Lower lobe of right lung (tissue), 2 donors: ENCODE measurements at places on chromosomes 11 and 22. TPM values are rescaled to one million over a fixed set of nuclear protein-coding genes. Genes with fewer than 3 reads are reported as not detected.

GRCh38 chr11:74611369-74611861 is 19.0 kb downstream of the POLD3 start:
- DNase-seq = no peak

DNA sequence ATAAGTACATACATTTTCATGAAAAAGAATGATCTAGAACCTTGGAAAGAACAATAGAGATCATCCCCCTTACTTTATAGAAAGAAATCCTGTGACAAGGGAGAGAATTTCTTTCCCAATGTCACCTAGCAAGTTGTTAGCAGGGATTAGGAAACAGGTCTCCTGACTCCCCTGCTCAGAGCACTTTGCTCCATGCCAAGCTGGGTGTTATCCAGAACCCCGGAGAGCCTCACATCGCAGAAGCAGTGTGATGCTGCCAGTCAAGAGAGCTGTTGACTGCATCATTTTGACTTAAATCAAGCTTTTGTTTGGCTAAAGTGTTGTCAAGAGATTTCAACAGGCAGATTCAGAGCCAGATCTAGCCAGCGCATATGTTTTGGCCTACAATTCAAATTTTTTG is 3.6 kb upstream of the RRAS2 start:
- DNase-seq = no peak

DNA sequence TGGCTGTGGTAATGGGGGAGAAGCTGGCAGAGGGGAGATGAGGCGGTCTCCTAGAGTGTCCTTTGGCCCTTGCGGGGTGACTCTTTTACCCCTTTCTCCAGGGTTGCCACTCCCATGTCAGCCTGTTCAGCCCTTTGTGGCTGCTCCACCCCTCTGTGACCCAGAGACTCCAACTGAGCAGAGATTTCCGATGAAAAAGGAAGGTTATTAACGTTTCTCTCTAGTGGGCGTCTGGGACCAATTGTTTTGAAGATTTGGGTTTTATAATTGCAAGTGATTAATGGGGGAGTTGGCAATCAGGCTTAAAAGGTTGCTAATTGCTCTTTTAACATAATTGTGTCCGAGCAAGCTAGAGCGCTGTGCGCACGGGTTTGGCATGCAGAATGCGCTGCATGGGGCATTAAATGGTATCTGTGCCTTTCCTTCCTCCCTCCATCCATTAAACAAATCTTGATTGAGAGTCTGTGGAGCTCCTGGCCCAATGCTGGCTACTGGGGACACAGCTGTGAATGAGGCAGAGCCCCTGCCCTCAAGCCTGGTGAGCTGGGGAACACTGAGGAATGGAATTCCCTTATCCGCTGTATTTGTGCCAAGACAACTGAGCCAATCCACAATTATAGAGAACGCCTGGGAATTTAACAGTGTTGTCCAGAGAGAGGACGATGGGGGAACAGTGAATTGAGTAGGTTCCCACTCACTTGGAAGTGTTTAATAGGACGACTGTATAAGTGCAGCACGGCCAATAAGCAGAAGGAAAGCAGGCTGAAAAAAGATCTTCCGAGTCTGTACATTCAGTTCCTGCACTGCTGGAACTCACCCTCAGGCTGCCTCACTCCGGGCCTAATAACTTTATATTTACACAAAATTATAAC is 295.9 kb downstream of the MIAT start:
- no peak for DNase-seq

GRCh38 chr11:2518983-2519340 is 74.2 kb downstream of the KCNQ1 start:
- DNase-seq = peak; percentile 38

DNA sequence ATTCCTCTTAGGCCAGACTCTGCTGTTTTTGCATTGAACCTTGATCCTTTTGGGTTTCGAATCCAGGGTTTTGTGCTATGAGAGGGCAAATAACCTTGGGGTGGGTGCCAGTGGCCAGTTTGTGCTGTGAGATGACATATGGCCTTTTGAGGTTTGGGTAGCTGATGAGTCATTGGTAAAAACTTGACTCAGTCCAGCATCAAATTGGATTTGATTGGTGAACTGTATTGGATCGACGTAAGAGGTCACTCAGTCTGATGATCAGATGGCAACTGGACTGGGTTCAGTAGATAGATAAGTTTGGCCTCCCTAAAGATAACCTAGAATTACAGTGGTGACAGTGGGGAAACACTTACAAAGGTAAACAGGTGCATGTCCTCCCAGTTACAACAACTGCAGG is 41.0 kb upstream of the XKR3 start:
- no peak for DNase-seq

DNA sequence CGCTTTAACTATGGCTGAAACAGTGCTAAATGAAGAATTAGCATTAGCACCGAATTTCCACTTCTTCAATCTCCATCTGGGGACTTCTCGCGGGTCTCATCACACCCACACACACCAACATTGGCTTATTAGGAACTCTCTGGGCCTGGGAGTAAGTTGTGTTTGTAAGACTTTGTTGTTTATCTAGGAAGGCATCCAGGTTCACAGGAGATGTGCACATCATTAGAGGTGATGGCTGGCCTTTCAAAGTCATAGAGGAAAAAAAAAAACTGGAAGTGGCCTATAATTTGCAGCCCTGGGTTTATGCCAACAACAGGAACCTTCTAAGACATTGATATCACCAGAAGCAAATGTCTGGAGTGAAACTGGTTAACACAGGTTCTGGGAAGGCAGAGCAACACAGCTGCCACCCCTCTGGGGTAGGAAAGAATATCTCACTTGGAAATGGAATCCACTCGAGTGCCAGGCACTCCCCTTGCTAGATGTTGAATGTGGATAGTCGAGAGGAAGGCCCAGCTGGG is 84.5 kb downstream of the TRAF6 start:
- DNase-seq = no peak

GRCh38 chr11:859394-860131 is 16.9 kb downstream of the TSPAN4 start:
- peak; percentile 74 for DNase-seq

DNA sequence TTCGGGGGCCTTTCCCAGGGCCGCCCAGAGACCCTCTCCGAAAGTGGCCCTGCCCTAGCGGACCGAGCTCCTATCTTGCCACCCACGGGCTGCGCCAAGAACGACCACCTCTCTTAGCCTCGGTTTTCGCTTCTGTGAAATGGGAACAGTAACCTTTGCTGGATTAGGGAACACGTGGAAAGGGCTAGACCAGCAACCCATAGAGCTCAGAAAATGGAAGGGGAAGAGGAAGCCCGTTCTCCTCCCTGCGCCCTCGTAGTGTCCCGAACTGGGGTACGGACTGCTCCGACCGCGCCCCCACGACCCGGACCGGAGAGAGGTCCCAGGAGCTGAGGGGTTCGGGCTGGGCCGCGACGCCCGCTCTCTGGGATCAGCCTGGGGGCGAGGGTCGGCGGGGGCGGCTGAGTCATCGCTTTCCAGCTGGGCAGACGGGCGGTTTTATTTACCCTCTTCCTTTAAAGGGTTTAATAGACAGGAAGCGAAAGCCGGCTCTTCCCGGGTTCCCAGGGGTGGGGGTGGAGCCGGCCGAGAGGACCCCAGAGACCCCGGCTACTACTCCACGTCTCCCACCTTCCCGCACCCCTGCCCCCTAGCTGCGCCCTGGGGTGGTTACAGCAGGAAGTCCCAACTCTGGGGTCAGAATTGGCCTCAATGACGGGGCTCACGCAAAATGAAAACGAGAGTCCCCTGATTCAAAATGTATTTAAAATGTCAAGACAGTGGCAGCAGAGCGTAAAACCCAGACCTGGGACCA is 907 bp upstream of the PHLDA2 start:
- peak; percentile 68 for DNase-seq

DNA sequence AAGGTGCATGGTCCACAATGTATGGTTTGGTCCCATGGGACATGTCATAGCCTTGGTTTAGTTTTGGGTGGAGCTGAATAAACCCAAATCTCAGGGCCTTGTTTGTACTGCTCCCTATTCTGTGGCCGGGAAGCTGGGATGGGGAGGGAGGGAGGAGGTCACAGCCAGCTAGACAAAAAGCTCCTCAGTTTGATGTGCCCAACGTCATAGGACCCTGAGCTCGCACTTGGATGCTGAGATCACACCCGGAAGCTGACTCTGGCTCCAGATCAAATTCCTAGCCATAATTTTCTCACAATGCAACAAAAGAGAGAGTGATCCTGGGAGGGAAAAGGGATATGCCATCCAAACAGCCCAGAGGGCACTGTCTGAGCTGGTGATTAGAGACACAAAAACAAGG is 1.5 kb downstream of the HSPB2 start:
- no peak for DNase-seq

DNA sequence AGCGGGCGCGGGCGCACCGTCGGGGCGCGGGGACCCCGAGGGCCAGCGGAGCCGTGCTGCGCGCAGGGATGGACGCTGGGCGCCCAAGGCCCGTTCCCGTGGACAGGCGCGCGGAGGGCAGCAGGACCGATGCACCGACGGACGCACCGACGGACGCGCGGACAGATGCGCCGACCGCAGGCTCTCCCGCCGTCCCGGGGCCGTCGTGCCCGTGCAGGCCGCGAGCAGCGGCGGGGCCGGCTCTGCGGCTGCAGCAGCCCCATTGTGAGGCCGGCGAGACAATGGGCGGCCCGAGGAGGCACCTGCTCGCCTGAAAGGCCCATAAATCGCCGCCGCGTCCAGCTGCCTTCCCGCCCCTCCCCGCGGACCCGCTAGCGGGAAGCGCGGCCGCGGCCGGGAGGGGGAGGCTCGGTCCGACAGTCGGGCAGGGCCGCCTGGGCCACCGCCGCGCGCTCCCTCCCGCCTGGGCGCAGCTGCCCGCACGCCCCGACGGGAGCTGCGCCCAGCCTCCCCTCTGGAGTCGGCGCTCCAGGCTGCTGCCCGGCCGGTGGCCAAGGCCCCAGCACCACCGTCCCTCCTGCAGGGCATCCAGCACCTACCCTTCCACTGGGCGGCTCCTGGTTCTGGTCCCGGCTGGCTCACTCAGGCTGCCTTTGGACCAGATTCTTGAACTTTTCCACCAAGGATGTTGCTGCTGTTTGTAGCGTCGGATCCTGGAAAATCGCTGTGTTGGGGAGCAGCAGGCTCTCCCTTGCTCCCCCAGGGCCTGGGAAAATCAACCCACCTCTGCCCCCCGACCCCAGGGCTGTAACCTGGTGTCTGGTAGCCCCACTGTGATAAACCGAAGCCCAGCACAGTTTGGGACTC is 15.8 kb downstream of the CDKN1C start:
- no peak for DNase-seq

The OR4D5 gene
- total RNA-seq = not detected

The VSIG10L2 gene
- not detected for total RNA-seq

GRCh38 chr11:78752494-78752893 is 177.8 kb upstream of the NARS2 start:
- DNase-seq = no peak

The SYCE3 gene
- not detected for total RNA-seq

- no peak for DNase-seq
Measured at GRCh38 chr11:36162883-36163434, 126.3 kb downstream of the COMMD9 start.

The OSM gene
- total RNA-seq = 1.1 TPM

The APOA4 gene
- total RNA-seq = not detected

DNA sequence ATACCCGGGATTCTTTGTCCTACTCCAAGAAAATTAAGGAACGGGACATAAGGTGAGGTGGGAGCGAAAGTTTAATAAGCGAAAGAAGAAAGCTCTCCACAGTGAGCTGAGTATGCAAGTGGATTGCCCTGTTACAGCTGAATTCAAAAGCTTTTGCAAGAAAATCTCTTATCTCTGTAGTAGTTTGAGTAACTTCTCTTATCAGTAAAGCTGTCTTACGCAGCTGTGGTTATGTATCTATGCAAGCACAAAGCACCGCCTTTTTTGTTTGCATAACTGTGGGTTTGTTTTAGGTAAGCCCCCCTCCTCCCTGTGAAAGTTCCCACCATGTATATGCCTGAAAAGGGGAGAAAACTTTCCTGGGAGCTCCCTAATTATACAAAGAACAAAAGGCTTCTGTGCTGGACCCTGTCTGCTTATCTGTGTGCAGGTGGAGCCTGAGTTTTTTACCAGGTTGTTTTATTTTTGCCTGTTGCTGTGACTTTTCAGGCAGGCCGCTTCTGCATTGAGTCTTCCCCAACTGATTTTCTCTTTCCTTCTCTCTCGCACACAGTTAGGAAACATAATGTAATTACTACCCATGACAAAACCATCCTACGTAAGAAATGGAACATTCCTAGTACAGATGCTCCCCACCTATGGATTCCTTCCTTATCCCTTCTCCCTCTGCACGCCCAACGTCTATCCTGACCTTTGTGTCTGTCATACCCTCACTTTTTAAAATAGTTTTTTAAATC is 837 bp upstream of the PLAAT5 start:
- no peak for DNase-seq

DNA sequence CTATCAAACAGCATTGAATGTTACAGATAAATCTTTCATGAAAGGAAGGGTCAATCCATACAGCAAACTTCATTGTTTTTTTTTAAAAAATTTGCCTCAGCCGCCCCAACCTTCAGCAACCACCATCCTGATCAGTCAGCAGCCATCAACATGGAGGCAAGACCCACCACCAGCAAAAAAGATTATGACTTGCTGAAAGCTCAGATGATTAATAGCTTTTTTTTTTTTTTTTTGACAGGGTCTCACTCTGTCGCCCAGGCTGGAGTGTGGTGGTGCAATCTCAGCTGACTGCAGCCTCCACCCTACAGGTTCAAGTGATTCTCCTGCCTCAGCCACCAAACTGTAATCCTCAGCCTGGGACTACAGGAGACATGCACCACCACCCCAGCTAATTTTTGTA is 18.0 kb upstream of the CD3E start:
- no peak for DNase-seq
